ENCODE measurements at places on chromosomes 6 and 20.
A peak's percentile ranks its signal among the peaks of the same experiment; 100 is the strongest.

- no peak for DNase-seq
These were observed 8.6 kb upstream of the ACAT2 start for GRCh38 chr6:159753081-159753872.

DNA sequence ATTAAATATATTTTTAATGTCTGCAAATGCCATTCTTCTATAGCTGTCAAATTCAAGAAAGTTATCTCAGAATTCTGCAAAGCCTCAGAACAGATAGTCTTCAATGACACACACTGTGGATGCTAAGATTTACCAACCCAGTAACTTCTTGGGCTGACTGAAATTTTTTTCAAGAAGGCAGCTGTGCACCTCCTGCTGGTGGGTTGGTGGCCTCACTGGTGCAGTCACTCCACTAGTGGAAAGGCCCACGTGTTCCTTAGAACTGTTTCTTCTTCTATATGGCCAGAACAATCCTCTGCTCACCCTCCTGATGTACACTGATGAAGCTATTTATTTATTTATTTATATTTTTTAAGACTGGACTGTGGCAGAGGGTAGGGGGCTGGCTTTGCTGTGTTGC lies 28.1 kb upstream of the MTCL3 start:
- DNase-seq: no peak

DNA sequence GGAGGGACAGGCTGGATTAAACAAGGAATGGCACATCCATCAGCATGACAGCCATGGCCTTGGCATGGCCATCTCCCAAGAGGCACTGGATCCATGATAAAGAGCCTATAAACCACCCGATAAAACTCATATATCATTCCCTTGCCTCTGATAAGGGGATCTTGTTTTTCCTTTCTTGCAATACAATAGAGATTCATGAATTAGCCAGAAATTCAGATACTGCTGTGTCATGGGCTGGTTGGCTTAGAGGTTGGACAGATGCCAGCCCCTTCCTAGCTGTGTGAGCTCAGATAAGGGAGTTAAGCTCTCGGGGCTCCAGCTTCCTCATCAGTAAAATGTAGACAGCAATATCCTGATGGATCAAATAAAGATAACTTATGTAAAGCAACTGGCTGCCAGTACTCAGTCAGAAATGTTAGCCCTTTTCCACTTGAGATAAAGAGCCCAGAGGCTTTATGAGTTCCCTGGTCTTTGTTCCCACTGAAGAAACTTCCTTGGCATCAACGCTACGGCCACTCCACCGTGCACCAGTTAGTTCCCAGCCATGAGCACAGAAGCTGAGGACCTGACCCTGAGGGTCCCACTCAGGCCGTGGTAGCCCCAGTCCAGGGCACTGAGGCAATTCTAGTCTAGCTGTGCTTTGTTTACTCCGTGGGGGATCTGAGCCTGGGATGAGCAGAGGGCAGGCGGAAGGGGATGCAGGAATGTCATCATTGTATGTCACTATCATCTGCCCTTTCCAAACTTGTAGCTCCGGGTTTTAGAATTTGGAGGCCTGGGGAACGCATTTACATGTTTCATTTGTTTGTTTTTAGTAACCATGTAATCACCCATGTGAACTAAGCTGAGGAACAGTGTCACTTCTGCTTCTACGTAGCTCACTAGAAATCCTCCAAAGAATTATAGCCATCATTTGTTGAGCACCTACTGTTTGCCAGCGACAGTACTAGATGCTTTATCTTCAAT lies 67.2 kb upstream of the TBC1D7 start:
- peak; percentile 74 for DNase-seq

DNA sequence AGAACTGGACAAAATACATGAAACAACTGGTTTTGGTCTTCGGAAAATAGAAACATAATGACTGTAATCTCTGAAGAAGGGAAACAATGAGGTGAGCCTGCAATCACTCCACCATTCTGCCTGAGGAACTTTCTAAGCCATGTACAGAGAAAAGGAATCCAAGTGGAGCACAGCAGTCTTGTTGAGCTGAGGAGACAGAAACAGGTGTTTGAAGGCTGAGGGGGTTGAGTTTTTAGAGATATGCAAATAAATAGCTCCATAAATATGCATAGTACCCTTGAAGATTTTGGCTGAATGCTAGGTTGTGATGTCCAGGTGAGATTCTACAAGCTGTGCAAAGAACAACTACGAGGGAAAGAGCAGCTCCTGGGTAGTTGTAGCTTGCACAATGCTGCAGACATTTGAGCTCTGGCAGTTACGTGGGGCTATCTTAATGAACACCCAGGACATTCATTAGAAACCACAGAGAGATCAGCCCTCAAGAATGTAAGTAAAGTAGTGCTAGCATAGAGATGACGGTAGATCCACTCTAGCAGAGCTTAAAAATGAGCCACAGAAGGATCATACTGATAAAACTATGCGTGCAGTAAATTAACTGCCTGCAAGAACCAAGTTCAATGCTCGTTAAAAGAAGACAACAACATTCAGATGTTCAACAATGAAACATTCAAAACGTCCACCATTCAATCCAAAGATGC lies 24.3 kb downstream of the TUBB2B start:
- no peak for DNase-seq

DNA sequence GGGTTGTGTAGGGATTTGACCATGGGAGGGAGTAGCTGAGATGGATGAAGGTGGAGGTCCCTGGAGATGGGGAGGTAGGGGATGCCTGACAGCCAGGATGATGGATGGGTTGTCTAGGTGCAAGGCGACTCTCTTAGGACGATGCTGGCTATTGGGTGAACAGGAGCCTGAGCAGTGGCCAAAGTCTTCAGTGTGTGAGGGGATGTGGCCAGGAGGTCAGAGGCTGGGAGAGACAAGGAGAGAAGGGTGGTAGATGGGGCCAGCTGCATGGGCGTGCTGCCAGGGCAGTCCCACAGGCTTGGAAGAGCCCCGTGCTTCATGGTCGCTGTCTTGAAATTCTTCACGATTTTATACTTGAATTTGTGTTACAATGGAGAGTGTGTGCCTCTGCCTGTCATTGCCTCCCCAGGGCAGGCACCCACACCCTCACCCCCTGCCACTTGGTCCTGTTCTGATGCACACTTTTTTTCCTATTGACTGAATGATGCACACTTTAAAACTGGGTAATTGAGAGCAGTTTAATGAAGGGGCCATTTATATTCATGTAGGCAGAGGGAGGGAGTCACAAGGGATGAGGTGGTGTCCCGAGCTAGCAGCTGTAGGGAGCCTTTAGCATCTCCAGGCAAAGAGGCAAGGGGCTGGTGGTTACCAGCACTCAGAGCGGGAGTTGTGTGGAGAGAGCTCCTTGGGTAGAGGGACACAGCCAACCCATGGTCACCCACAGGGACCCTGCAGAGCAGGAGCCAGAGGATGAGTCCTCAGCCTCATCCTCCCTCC lies 120.7 kb downstream of the DHX35 start:
- DNase-seq: no peak

- no peak for DNase-seq
These were observed 6.7 kb downstream of the TULP1 start for GRCh38 chr6:35505999-35506412.

DNA sequence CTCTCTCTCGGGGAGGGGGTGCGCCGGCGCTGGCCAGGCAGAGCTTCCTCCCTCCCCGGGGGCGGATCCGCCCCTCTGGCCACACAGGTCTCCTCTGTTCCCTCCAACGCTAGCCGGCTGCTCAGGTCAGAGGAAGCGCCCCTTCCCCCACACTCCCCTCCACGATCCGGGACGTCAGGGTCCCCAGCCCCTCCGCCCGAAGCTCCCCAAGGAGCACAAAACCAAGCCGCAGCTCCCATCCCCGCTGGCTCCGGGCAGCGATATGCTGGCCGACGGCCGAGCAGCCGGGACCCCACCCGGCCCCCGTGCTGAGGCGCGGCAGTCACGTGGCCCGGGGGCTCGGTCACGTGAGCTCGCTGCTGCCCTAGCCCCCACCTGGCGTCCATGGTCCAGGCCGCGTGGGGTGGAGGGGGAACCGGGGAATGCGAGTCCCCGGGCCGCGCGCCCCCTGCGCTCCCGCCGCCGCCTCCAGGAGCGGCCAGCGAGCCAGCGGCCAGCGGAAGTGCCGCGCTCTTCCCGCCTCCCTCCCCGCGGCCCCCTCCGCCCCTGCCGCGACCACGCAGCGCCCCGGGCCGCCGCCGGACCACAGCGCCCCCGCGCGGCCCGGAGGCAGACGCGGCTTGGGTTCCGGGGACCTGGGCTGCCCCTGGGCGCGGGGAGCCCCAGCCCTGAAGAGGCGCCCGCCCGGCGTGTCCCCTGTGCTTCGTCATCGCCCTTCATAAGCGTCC lies at the start of gene SLC35B2:
TSS of gene SLC35B2 (minus strand) at position 504 of the 728 bp plus-strand sequence. CDS start at position 386, 118 bp downstream.
- DNase-seq: peak; percentile 77

DNA sequence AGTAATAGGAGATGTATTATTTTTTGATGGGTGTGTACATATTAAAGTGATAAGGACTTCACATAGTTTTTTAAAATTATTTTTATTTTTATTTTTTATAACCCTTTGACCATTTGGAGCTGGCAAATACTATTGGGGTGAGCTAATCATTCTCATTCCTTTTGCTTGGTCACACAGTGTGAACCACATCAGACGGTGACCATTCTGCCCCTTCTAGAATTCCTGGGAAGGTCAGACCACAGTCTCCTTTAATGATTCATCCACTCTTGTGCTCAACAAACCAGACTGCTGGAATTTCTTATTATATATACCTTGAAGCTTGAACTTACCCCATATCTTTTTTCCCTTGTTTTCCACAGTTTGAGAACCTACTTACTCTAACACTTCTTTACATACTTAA lies 23.9 kb upstream of the PRL start:
- DNase-seq: no peak

DNA sequence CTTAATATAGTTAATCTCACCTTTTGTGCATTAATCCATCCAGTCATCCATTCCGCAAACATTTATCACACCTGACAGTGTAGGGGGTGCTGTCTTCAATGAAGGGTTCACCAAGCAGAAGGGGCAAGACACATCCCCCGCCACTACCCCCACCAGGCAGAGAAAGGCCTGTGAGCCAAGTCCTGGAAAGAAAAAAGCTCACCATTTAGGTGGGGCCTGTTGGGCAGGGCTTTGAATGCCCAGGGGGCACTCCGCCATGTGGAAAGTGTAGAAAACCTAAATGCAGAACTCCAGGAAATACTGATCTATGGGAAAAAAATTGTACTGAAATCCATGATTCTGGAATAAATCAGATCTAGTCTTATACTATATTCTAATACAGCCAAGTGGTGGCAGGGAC lies 4.8 kb upstream of the STX16 start:
- no peak for DNase-seq

- DNase-seq: no peak
These were observed 55.3 kb downstream of the EFCAB8 start for GRCh38 chr20:32914031-32914430.

DNA sequence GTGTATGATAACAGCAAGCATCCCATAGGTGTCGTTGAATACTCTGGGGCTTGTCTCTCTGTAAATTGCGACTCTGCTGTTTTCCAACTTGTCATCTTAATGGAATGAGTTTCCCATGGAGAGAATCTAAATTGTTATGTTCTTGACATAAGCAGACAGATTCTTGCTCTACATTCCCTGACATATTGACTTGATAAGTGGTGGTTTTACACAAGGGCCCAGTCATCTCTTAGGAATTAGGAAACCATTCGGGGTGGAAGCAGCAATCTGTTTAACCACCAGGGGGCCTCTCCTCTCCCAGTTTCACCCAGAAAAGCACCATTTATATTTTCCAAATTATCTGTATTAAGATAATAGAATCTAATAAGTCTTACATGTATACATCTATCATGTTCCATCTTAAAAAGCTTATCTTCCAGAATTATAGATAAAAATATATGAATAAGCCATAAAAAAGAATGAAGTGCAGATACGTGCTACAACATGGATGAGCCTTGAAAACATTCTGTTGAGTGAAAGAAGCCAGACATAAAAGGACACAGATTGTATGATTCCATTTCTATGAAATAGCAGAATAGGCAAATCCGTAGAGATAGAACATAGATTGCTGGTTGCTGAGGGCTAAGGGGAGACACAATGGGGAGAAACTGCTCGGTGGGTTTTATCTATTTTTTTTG lies 23.1 kb upstream of the MROH8 start:
- peak; percentile 14 for DNase-seq

DNA sequence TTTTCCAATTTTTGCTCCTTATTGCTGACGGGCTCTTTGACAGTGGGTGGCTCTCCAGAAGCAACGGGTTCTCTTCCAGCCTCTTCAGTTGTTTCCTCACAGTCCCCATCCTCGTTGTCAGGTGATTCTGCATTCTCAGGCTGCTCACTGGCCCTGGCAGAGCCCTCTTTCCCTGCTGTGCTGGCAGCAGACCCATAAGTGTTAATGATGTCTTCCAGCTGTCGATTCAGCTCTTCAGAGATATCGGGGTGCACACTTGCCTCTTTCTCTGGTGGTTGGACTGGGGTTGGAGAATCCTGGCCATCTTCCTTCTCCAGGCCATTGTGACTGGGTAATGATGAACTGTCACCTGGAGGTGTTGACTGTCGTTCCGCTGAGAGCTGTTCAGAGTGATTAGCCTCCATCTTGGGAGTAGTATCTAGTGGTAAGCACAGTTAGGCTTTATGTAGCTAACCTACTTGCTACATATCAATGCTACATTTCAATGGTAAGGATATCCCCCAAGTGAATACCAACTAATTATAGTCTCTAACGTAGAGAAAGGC lies 3.2 kb downstream of the TXLNB start:
- DNase-seq: no peak

DNA sequence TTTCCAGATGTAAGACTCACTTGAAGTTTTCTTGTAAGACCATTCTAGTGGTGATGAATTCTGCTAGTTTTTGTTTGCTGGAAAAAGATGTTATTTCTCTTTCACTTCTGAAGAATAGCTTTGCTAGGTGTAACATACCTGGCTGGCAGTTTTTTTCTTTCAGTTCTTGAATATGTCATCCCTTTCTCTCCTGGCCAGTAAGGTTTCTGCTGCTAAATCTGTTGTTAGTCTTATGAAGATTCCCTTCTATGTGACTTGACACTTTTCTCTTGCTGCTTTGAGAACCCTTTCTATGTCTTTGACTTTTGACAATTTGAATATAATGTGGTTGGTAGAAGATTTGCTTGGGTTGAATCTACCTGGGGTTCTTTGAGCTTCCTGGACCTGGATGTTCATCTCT lies 314.7 kb upstream of the NOX3 start:
- no peak for DNase-seq

GRCh38 chr20:635893-636338 lies 17.1 kb downstream of the SRXN1 start:
- DNase-seq: no peak

DNA sequence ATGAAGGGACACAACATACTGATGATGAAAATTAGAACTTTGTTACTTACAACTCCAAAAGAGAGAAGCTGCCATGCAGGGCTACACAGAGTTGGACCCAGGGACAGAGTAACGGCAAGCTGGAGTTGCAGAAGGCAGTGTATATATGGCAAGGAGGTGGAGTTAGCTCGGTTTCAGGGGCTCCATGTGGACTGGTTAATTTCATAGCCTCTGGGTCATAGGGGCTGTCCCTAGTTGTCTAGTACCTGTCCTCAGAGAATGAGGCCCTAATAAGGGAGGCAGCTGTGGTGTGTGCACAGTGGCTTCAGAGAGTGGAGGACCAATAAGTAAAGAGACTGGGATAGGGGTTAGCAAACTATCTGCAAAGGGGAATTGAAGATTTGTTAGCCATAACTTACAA lies 7.9 kb upstream of the ZSCAN12 start:
- DNase-seq: no peak

Measured in CD4-positive, alpha-beta T cell treated with Interleukin-4 for 1 hour (primary cell).